Muscle of leg (tissue), 16 donors: ENCODE measurements at places on chromosomes 6 and 20. TPM values are rescaled to one million over a fixed set of nuclear protein-coding genes. Genes with fewer than 3 reads are reported as not detected.

The ELMO2 gene
- 38.5 TPM for polyA plus RNA-seq

The EMILIN3 gene
- polyA plus RNA-seq: 36.4 TPM

The LY6G5C gene
- 3.5 TPM for polyA plus RNA-seq

The UST gene
- polyA plus RNA-seq: 5.6 TPM
